Endodermal cell (in vitro differentiated cells): ENCODE measurements at places on chromosomes 7 and 10. TPM values are rescaled to one million over a fixed set of nuclear protein-coding genes. Genes with fewer than 3 reads are reported as not detected.

DNA sequence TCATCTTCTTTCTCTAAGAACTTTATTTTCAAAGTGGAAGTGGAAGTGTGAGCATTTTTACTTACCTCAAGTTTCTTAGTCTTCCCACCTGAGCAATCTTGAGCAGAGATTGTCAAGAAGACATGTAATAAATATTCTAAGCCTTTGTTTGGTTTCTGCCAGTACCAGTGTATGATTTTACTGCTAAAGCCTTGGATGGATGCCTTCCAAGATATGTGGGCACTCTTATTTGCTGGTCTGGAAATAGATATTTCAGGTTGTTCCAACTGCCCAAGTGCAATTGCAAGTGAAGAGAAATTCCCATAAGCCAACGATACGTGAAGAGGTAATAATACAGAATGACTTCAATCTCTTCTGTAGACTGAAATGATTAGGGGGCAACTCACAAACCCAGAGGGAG is 18.2 kb upstream of the TARP start:
- DNase-seq: no peak
- no peak overlapping the region for H3K4me3 ChIP-seq
- H3K27ac ChIP-seq: no peak overlapping the region
- no peaks in the 10 kb centered on the region for H3K4me1 ChIP-seq

DNA sequence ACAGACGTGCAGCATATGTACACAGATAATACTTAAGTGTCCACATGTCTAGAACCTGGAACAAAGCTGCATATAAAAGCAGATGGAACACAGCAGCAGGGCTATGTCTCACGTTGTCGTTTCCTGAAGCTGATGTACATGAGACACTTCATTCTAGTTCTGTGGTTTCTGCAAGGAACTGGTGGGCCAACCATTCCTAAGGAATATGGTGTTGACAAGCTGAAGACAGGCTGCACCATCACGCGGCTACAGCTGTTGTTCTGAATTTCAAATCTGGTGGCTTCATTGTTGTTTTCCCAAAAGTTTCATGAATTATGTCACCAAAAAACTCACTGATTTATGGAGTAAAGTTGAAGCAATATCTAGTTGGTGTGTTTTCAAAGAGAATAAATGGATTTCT is 33.7 kb downstream of the PRKAG2 start:
- H3K36me3 ChIP-seq: no peaks in the 10 kb centered on the region
- H3K4me3 ChIP-seq: no peak overlapping the region
- H3K27ac ChIP-seq: no peak overlapping the region
- H3K27me3 ChIP-seq: no peaks in the 10 kb centered on the region
- no peak for DNase-seq

DNA sequence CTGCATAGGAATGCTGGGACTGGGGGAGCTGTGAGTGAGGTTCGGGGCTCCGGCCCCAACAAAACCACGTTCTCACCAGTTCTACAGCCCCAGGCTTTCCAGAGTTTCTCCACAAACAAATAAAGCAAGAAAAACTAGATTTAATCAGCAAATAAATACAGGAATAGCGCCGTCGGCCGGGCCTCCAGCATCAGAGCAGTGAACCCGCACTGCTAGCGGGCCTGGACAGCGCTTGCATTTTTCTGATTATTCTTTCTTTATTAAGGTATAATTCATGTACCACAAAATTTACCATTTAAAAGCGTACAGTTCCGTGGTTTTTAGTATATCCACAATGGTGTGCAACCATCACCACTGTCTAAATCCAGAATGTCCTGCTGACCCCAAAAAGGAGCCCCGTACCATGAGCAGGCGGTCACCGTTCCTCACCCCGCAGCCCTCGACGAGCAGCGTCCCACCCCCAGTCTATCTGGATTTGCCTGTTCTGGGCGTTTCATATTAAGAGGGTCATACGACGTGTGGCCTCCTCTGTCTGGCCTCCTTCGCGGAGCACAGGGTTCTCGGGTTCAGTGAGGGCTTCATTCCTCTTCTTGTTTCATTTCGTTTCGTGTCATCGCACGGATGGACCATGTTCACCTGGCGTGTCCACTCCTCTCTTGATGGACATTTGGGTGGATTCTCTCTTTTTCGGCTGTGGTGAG is 35.5 kb upstream of the FOXL3 start:
- no peaks in the 10 kb centered on the region for H3K4me1 ChIP-seq
- no peak overlapping the region for H3K27ac ChIP-seq
- no peaks in the 10 kb centered on the region for H3K27me3 ChIP-seq

DNA sequence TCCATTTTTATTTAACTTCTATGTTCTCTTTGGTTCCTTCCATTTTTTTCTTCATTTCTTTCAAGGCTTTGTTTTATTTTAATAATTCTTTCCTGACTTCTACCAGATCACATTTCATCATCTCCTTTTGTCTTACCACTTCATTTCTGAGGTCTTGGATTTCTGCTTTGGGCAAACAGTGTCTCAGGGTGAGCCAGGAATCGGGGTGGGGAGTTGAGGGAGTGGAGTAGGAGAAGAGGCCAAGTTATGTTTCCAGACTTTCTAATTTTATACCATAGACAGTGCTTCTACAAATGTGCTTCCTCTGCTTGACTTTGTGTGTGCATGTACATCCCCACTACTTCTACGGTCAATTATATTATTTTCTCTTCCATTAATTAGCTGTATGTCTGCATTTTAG is 112.1 kb downstream of the PRKG1 start:
- no peak overlapping the region for H3K4me3 ChIP-seq
- H3K4me1 ChIP-seq: no peaks in the 10 kb centered on the region
- H3K27me3 ChIP-seq: no peaks in the 10 kb centered on the region
- DNase-seq: no peak

- peaks cover 16% of the 10 kb centered on the region for H3K4me1 ChIP-seq
- peak overlapping the region; percentile 68 for H3K27ac ChIP-seq
- no peak overlapping the region for H3K4me3 ChIP-seq
- no peaks in the 10 kb centered on the region for H3K27me3 ChIP-seq
Observed at GRCh38 chr10:71265618-71266146, 53.3 kb downstream of the UNC5B start.

DNA sequence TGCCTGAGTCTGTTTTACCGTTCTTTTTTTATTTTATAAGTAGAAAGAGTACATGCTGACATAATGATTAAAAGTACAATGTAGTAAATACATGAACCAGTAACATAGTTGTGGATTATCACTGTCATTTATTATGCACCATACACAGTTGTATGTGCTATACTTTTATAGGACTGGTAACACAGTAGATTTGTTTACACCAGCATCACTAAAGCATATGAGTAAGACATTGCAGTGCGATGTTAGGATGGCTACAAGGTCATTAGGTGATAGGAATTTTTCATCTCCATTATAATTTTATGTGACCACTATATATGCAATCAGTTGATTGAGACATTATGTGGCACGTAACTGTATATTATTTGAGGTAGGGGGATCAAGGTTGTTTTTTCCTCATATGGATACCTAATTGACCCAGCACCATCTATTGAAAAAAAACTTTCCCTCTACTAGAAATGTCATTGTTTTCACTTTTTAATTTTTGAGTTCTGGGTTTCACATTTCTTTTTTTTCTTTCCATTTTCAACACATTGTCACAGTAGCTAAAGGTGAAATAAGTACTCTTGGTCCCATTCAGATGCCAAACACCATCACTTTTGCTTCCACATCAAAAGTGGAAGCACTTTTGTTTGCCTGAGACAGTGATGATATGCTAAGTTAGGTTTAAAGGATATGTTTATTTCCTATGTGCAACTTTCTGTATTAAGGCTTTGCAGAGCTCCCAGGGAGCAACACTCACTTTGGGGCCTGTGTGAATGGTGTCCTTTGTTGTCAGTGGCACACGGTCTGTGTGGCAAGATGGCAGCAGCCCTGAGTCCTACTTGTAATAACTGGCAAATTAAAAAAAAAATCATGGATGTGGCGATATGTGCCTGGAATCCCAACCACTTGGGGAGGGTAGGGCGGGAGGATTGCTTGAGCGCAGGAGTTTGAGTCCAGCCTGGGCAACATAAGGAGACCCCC is 17.1 kb downstream of the UBE2D1 start:
- H3K4me1 ChIP-seq: no peaks in the 10 kb centered on the region
- no peak for DNase-seq
- H3K36me3 ChIP-seq: no peaks in the 10 kb centered on the region
- no peak overlapping the region for H3K27ac ChIP-seq
- no peaks in the 10 kb centered on the region for H3K27me3 ChIP-seq

GRCh38 chr10:4070184-4070583 is 285.2 kb upstream of the KLF6 start:
- H3K27me3 ChIP-seq: no peaks in the 10 kb centered on the region
- H3K4me3 ChIP-seq: no peak overlapping the region
- DNase-seq: no peak

DNA sequence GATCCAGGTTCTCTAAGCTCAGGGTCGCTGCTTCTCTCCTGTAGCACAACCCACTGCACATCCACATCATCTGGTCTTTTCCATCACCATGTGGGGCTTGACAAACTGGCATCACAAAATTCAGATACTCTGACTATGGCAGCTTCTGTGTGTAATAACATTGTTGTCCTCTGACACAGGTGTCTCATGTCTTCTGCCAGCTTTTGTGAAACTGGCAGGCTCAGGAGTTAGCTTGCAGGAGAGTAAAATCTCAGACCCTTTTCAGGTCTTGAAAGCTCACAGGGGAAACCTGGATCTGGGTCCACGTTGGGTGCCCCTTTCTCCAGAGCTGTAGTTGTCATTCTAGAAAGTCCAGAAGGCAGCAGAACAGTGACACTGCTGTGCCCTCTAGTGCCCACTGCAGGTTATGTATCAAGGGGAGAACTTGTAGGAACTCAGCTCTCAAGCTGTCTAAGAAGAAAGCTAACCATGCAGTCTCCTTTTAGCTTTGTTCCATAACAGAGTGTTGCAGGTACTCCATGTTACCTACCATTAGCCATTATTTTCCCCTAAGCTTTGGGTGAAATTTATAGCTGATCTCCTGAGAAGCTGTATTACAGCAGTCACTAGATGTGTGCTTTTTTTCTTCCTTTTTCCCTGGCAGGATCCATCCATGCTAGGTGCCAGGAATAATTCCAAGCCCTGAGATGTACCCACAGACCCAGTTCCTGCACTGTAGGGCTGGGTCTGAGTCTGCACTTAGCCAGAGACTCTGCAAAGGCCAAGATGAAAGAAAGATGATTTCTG is 102.7 kb downstream of the ZNF248 start:
- no peak overlapping the region for H3K4me3 ChIP-seq
- H3K4me1 ChIP-seq: no peaks in the 10 kb centered on the region
- no peak overlapping the region for H3K27ac ChIP-seq
- H3K36me3 ChIP-seq: no peaks in the 10 kb centered on the region

DNA sequence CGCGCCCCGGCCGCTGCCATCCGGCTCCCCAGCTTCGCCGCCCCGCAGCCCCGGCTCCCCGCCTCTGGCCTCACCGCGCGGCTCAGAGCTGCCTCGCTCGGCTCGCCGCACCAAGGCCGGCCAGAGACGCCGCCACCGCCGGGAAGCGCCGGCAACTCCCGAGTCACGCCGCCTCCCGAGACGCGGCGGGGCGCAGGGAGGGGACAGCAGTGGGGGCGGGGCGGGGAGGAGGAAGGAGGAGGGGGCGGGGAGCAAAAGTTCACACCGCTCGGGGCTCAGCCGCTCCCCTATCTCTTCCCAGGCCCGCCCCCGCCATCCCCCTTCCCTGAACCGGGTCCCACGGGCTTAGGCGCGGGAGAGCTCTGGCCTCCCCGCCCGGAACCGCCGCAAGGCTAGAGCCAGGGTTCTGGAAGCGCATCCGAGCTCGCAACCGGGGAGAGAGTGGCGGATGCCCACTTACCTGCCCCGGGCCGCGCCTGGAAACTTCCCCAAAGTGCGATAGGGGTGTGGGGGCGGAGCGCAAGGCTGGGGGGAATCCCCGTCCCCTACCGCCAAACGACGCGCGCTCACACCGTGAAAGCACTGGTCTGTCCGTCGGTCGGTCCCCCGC is 1.0 kb downstream of the CHST15 start:
- peak overlapping the region; percentile 80 for H3K4me3 ChIP-seq
- peaks cover 7% of the 10 kb centered on the region for H3K27me3 ChIP-seq
- no peaks in the 10 kb centered on the region for H3K36me3 ChIP-seq
- peak; percentile 90 for DNase-seq
- no peaks in the 10 kb centered on the region for H3K4me1 ChIP-seq

GRCh38 chr7:110645060-110645459 is 445.9 kb upstream of the LRRN3 start:
- no peaks in the 10 kb centered on the region for H3K27me3 ChIP-seq
- no peak overlapping the region for H3K27ac ChIP-seq
- no peak for DNase-seq
- H3K4me3 ChIP-seq: no peak overlapping the region

- DNase-seq: no peak
- H3K36me3 ChIP-seq: peaks cover 83% of the 10 kb centered on the region
- no peaks in the 10 kb centered on the region for H3K4me1 ChIP-seq
- no peak overlapping the region for H3K4me3 ChIP-seq
- no peaks in the 10 kb centered on the region for H3K27me3 ChIP-seq
Observed at GRCh38 chr10:6507311-6507710, 72.8 kb downstream of the PRKCQ start.

DNA sequence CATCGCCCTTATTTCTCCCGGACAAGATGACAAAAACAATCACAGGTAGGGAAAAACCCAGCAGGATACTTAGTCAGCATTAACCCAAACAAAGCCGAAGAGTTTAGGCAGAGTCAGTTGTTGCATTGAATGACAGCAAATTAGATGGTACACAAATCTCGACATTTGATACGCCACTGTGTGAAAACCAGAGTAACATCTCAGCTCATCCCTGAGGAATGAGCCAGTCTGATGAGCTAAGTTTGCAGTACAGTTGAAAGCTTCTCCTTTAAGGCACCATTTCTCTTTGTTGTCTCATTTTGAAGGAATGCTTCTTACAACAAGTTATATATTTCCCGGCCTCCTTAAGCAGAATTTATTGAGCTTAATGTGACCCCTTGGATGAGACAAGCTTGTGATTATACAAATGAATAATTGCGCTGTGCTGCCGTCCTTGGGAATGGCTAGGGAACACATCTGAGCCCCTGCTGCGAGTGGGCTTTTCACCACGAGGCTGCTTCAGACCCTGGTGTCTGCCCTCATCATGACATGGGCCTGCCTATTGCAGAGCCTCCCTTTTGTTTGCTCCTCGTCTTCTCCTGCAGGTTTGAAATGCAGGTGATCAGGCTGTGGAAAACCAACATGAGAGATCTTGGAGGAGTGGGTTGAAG is 137.3 kb downstream of the CELF2 start:
- H3K27me3 ChIP-seq: no peaks in the 10 kb centered on the region
- no peak for DNase-seq
- H3K4me3 ChIP-seq: no peak overlapping the region
- peaks cover 9% of the 10 kb centered on the region for H3K4me1 ChIP-seq
- H3K27ac ChIP-seq: no peak overlapping the region

GRCh38 chr10:110273474-110273873 is 31.2 kb downstream of the SMNDC1 start:
- no peaks in the 10 kb centered on the region for H3K36me3 ChIP-seq
- H3K4me3 ChIP-seq: no peak overlapping the region
- H3K27ac ChIP-seq: no peak overlapping the region
- no peak for DNase-seq

GRCh38 chr7:88233828-88234227 is 14.0 kb upstream of the SRI start:
- no peaks in the 10 kb centered on the region for H3K36me3 ChIP-seq
- H3K27ac ChIP-seq: no peak overlapping the region
- H3K4me1 ChIP-seq: no peaks in the 10 kb centered on the region
- H3K4me3 ChIP-seq: no peak overlapping the region
- no peak for DNase-seq

Gene EPHA1
- total RNA-seq: 103 and 107 TPM in 2 replicates

Gene TRPV5
- total RNA-seq: 0.22 to 0.42 TPM in 2 of 3 replicates, not detected in the other

Gene GPR26
- total RNA-seq: not detected in 3 replicates

Gene MEST
- total RNA-seq: 149 and 164 TPM in 2 replicates
